Stimulated activated naive B cell treated with anti-CD40 and anti-IgM and Interleukin-4, amounts not matched to agents 10 μg/mL and 1 μg/mL and 100 μg/mL, for 72 hours (primary cell): ENCODE measurements at places on chromosomes 4 and X.

GRCh38 chr4:76028350-76028765 lies 5.1 kb upstream of the CXCL10 start:
- no peak for DNase-seq

GRCh38 chr4:40322811-40323210 lies 12.3 kb upstream of the CHRNA9 start:
- DNase-seq = no peak

DNA sequence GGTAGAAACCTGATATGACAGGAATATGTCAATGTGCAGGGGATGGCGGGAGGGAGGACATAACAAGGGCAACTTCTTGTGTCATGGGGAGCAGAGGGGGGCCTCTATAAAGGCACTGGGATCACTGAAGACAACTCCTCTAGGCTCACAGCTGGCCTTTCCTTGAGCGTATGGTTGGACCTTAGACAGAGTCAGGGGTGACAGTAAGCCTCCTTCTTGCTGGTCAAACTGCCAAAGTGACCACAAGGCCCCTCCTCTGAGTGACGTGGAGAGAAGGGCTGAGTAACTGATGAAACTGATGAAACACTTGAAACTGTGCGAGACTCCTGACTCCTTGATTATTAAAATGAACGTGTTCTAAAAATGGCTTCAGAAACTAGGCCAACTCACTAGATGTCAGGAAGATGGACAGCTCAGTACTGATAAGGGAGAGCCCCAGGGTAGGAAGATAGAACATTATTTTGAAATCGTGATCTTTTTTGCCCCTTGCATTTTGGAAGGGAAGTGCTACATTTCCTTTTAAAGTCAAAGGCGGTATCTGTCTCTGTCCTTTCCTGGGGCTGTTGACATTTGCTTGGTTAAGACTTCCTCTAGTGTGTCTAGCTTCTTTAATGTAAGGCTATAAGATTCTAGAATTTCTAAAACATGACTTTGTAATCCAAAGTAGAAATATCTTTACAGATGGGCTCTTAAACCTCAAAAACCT lies 1.6 kb downstream of the RAB33A start:
- no peak for DNase-seq

DNA sequence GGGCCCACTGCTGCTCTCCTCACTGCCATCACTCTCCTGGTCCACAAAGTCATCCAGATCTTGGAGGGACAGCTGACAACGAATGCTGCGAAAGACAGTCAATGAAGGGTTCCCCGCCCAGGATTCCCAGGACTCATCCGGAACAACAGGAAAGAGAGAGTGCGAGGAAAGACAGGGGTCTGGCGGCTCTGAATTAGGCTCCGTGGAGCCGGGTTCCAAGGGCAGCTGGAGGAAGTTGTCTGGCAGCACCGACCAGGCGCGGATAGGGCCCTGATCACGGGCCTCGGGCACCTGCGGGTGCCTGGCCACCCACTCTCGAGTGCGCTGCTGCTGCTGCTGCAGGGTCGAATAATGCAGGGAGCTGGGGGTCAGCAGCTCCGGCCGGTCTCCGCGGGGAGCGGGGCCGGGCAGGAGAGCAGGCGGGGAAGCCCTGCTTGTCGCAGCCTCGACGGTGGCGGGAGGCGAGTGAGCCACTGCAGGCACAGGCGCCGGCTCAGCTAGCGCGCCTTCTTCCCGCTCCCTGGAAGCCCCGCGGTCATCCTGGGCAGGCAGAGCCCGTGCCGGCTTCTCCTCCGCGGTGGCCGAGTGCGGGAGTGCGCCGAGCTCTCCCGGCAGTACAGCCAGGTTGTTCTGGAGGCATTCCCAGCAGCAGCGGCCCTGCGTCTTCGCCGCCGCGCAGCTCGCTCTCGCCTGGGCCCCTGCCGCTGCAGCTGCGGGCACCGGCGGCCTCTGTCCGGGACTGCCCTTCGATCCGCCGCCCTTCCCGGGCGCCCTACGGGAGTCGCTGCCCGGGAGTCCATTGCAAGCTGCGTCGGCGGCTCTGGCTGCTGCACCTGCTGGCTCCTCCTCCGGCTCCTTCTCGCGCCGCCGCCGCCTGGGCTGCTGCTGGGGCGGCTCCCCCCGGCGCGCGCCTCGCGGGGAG lies 1.1 kb downstream of the SOWAHB start:
- DNase-seq = no peak

GRCh38 chr4:80726471-80726870 lies 304.0 kb upstream of the BMP3 start:
- no peak for DNase-seq

- peak; percentile 6 for DNase-seq
Observed at GRCh38 chr4:121252224-121252806, 88.2 kb upstream of the TNIP3 start.

GRCh38 chrX:120753413-120754251 lies 122.0 kb downstream of the CT47B1 start:
- peak; percentile 4 for DNase-seq

DNA sequence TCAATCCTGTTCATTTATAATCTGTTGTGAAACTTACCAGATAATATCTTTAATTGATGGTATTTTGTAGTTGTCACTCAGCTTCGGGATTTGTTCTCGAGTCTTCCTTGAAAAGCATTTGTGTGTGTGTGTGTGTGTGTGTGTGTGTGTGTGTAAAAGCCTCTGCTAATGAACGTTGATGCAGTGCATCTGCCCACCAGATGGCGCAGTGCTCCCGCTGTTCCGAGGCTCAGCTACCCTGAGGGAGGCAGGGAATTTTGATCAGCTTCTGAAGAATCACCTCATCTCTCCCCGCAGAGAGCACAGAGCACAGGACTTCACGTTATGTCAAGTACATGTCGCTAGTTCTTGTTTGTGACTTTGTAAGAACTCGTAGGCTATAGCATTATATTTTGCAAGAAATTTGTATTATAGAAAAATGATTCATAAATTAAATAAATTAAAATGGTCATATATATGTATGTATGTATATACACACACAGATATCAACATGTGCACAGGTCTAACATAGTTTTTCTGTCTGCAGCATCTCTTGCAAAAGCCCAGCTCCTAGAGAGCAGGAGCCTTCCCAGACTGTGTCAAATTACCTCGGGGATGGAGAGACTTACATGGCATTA lies 316.7 kb upstream of the IGFBP7 start:
- peak; percentile 36 for DNase-seq

- no peak for DNase-seq
Observed at GRCh38 chr4:107630185-107630705, 89.8 kb downstream of the PAPSS1 start.
